ENCODE measurements at places on chromosomes 4 and X.

DNA sequence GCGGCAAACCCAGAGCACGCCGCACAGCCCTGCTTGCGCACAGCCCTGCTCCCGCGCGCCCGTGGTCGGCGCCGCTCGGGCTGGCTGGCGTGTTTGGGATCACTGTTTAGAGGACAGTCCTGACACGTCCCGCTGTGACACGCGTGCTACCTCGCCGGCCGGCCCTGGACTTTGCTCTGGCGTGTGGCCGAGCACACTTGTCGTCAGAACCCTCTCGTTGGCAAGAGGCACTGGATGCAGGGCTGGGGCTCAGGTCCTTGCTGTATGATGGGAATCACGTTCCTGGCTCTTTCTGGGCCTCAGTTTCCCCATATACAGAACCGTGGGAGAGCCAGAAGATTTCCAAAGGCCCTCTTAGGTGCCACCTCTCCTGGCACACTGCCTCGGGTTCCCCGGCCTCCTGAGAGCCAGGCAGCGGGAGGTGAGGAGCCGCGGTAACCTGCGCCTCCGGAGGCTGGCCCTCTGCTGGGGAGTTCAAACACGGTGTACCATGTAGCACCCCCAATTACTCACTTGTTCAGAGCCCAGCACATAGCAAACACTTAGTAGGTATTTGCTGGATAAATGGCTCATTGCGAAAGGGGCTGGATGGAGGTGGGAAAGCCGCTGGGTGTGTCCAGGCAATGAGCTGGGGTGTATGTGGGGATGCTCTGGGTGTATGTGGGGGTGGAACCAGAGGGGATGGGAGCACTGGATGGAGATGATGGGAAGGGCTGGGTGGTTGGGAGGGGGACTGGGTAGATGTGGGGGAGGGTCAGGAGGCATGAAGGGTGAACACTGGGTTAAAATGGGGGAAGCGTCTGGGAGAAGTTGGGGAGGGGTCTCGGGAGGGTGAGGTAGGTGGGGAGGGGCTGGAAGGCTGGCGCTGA, 76.6 kb downstream of the HTRA3 start:
- DNase-seq, result no peak

DNA sequence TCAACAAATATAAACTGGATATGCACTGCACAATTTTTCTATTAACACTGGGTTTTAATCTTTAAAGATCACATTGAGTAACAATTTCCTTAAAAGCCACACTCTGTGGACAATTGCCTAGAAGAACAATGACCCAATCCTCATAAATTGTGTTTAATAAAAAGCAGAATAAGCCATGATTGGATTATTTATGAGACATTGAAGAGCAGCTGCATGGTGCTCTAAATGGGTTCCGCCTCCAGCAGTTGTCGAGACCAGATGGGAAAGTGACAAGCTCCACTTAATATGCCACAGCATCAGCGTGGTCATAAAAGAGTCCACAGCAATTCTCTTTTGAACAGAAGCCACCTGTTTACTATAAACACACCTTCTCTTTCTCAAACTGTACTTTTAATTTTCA, 635.2 kb upstream of the FRG1 start:
- no peak for DNase-seq

DNA sequence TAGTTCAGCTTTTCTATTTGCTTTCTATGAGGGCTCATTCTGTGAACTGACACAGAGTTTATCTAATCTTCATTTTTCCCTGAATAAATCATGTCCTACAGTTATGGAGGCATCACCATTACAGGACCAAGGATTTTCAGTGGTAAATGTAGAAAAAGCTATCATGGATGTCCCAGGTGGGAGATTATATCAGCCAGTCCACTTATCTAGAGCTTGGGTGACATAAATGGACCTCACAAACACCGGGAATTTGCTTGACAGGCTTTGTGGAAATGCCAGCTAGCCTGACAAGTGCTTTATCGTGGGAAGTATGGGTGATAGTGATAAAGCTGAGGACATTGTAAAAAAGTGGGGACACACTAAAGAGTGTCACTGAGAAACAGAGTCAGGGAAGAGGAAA, 1015.2 kb upstream of the SLIT2 start:
- DNase-seq, result no peak

DNA sequence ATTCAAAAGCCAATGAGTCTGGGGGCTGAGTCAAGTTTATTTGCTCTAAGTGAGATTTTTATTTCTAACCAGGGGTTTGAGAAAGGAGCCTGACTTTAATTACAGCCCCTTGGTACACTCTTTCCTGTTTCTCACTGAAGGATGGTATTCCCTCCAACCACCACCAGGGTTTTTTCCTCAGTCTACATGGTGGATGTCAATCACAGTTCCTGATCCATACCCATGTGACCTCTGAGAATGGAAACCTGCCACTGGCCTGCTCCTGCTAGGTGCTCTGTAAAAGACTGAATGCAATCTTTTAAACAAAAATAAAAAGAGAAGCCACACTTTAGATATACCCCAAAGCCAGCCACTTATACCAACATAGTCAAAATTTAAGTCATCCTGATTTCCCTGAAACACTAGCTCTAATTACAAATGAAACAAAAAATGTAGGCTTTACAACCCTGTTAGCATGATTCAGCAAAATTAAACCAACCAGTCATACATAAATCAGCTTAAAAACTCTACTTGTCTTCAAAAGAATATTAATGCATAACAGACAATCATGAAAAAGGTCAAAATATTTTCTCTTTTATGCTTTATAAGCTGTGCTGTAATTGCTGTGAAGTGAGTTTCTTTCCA, 112.1 kb upstream of the NWD2 start:
- no peak for DNase-seq

- DNase-seq, result no peak
Measured at GRCh38 chr4:108351791-108352190, 183.1 kb upstream of the LEF1 start.

DNA sequence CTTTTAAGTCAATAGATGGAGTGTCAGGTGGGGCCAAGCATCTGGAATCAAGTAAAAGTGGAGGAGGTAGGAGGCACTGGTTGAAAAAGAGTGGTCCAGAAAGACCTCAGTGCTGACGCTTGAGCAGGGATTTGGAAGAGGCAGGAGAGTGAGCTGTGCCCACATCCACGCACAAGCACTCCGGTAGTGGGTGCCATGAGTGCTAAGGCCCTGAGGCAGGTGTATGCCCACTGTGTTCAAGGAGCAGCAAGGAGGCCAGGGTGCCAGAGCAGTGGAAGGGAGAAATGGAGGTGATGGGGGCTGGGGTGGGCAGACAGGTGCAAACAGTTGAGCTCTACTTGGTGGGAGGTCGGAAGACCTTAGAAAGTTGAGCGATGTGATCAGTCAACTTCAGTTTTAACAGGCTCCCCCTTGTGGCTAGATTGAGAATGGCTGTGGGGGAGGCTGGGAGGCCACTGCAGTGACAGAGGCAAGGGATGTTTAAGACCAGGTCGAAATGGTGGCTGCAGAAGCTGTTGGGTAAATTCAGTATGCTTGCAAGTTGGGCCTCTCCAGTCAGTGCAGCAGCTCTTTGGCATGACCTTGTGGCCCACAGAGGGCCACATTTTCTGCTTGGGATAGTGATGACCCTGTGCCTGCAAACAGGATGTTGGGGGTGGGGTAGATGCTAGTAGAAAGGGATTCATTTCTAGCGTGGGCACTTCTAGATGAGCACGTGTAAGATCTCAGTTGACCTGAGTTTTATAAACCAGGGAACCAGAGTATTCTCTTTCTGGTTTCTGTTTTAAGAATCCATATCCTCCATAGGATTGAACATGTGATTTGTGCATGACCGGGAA, 12.7 kb downstream of the TKTL1 start:
- peak; percentile 85 for DNase-seq

GRCh38 chr4:168480931-168481611, 779 bp upstream of the DDX60L start:
- peak; percentile 34 for DNase-seq

DNA sequence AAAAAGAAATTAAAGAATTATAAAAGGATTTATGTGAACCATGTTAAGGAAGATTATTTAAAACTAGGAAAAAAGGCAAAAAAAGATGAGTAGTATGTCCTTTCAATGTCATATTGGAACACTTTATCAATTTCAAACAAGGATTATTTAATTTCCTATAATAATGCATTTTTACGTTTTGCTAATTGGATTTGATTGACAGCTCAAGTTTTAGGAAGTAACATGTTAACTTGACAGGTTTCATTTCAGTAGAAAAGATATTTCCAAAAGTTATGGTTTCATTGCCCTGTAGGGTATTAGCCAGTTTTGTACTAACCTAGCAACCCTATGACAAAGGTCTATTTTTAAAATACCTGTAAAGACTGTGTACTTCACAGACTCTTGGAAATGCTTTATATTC, 379.6 kb upstream of the ZFP42 start:
- DNase-seq, result no peak

- DNase-seq, result no peak
Measured at GRCh38 chrX:126339928-126340327, 173.8 kb upstream of the DCAF12L2 start.

DNA sequence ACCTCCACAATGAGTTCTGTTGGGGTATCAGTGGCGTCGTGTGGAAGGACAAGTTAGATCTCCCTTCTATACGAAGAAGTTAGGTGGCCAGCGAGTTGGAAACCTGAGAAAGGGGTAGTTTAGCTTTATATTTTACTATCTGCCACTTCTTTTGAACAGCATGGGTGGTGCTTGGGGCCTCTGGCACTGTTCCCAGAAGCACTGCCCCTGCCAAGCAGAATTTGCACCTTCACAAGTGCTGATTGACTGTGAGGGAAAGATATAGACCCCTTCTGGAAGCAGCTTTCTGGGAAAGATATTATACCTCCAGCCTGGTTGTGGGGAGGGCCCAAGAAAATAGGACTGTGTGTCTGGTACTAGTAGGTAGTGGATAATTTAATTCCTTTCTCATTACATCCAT, 246.9 kb downstream of the FBXO8 start:
- no peak for DNase-seq

- no peak for DNase-seq
Measured at GRCh38 chrX:2514131-2514530, 13.4 kb upstream of the DHRSX start.

DNA sequence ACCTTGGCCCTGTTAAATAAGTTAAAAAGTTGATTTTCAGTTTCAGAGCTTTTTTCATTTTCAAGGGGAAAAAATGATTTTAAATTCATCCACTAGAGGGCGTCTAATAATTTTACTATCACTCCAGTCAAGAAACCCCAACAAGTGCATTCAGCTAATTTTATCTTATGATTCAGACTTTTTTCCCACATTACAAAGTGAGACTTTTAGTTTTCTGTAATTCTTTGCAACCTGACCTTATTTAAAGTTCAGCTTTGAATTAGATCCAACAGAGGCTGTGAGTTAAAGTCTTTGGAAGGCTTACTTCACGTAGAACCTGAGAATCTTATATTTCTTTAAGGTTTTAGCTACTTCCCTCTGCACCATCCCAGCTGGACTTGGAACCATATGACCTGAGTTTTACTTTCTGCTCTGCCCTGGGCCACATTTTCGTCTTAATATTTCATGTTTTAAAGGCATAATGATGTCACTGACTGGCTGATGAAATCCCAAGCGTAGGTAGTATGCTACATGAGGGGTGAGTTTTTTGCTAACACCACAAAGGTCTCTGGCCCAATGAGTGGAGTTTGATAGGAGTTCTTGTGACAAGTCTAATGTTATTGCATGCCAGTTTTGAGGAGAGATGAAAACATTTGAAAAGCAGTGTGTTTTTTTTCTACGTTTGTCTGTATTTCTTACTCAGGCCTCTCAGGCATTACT, 7.2 kb downstream of the GNRHR start:
- DNase-seq, result no peak

DNA sequence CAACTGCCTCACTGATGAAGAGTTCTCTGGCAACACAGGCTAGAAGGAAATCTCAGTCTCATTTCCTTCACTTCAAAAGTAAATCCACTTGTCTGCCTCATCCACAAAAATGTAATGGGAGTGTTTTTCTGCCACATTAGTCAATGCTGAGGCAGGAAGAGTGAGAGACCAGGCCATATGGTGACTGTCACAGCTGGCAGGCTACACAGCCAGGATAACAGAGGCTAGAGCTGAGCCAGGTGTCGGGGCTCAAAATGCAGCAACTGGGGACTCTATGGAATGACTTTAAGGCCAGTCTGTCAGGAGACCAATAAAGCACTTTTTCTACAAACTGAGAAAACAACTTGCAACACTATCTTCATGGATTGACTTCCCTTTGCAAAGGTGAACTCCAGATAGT, 204.2 kb downstream of the GPC3 start:
- no peak for DNase-seq

All from stimulated activated CD4-positive, alpha-beta T cell treated with anti-CD3 and anti-CD28 coated beads, Interleukin-15, amount 100 ng/mL, for 24 hours (primary cell).